Breast epithelium (tissue), 4 donors: ENCODE measurements at places on chromosomes 12 and 14. TPM values are rescaled to one million over a fixed set of nuclear protein-coding genes. Genes with fewer than 3 reads are reported as not detected.

The CCDC196 gene
- not detected for total RNA-seq

The ZCCHC8 gene
- 30.8 TPM for total RNA-seq

The PIWIL1 gene
- total RNA-seq = under 0.01 TPM

The SFSWAP gene
- 54.7 TPM for total RNA-seq

The PLEKHG7 gene
- total RNA-seq = 0.33 TPM

The AKAP6 gene
- total RNA-seq = 4.6 TPM

The KIF26A gene
- total RNA-seq = 2.2 TPM

The DPPA3 gene
- not detected for total RNA-seq

The BCL11B gene
- total RNA-seq = 0.96 TPM

The HOXC6 gene
- total RNA-seq = 3.3 TPM

The IL26 gene
- not detected for total RNA-seq

The KLRG1 gene
- 3.9 TPM for total RNA-seq

The CFAP251 gene
- 6.7 TPM for total RNA-seq
